ENCODE measurements at places on chromosomes 7 and 10.

DNA sequence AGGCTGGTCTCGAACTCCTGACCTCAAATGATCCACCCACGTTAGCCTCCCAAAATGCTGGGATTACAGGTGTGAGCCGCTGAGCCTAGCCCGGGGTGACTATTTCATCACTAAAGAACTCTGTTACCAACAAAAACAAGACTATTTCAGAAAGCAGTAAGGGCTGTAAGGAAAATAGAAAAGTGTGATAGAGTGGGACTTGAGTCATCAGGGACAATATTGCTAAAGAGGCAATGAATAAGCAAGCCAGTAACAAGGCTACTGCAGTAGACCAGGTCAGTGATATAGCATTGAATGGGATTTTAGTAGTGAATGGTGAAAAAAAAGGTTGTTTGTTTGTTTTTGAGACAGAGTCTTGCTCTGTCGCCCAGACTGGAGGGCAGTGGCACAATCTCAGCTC lies 51.7 kb downstream of the SVOPL start:
- DNase-seq, result no peak

DNA sequence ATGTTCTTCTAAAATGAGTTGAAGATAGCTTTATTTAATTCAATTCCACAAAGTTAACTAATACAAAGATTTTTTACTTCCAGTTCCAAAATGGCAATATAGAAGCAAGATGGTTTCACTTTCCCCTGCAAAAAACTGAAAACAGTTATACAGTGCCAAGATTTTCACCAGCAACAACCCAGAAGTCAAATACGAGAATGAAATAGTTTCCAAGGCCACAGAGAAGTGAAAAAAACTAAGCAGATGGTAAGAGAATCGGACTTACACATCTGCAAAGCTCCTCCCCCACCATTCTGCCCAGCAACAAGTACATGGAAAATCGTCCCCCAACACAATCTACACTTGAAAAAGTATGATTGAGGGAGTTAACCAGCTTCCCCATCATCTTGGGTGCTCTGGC lies 30.3 kb upstream of the KEL start:
- no peak for DNase-seq

DNA sequence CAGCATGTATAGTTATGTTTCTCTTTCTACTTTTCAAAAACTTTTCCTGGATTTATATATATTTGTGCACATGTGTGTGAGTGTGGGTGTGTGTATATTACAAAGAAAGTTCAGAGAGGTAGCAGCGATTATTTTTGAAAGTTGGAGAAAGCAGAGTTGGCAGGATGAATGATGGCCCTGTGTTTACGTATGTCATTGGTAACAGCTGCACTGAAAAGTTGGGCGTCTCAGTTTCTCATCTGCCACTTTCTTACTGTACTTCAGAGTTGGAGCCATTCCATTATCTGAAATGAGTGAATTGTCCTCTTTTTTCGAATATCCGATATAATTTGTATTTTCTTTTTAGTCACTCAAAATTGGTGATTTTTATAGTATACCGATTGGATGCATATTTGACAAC lies 172.2 kb downstream of the CDK14 start:
- DNase-seq, result no peak

GRCh38 chr7:123747620-123748141 lies 1.1 kb downstream of the WASL start:
- no peak for DNase-seq

GRCh38 chr7:143305423-143306070 lies 10.4 kb upstream of the CLCN1 start:
- peak; percentile 71 for DNase-seq

GRCh38 chr10:112124866-112125265 lies 58.7 kb downstream of the GPAM start:
- no peak for DNase-seq

DNA sequence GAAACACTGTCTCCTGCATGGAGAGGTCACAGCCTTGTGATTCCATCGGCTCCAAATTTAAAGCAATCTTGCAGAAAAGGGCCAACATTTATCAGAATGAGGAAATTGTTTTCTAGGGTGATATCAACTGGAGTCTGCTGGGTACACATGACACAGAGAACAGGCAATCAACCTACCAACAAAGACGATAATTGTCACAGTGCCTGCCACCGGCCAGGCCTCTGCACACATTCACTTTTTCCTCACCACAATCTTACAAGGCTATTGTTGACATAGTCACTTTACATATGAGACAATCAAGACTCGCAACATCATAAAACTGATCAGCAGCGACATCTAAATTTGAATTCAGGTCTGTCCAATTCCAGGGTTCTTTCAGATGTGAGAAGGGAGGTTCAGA lies 189.4 kb downstream of the KCNMA1 start:
- DNase-seq, result no peak

DNA sequence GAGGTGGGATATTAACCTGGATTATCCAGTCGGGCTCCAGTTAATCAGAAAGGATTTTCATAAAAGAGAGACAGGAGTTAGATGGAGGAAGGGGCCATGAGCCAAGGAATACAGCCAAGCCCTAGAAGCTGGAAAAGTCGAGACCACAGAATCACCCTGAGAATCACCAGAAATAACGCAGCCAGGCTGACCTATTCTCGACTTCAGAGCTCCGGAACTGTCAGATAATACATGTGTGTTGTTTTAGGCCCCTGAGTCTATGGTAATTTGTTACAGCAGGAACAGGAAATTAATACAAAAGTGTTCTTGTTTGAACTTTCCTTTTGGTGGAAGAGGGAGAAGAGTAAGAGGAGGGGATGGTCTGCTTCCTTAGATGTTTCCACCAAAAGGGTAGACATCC lies 208.1 kb downstream of the JCAD start:
- DNase-seq, result no peak

GRCh38 chr7:67547183-67547907 lies 550.7 kb downstream of the TYW1 start:
- no peak for DNase-seq

GRCh38 chr7:47548546-47548945 lies 33.4 kb downstream of the TNS3 start:
- DNase-seq, result no peak

GRCh38 chr10:116636976-116637375 lies 16.2 kb downstream of the PNLIPRP2 start:
- no peak for DNase-seq

DNA sequence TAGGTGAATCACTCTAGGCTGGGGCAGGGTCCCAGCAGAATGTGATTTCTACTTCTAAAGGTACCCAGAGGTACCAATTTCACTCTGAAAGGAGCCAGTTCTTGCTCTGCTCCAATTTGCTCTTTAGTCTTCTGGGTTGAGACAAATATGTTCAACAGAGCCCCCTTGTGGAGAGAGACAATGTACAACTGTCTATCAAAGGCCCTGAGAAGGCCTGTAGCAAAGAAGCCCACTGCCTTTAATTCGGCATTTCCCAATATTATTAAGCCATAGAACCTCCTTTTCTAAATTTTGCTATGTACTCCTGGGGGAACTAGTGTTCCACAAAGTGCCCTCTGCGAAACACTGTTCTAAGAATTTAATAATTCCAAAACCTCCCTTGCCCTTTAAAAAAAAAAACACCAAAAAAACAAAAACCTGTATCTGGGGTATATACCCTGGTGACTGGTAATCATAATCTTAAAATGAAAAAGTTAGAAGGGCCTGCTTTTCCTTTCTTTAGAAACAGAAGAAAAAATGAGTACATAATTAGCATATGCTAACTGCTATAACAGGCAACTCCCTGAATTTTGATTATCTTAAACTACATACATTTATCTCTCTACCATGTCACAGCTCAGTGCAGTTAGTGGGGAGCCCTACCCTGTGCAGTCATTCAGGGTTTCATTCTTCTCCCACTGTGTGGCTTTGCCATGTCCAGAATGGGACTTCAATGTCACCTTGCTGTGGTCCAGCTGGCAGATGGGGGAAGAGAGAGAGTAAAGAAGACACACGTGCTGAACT lies 160.9 kb upstream of the BMPER start:
- peak; percentile 4 for DNase-seq

DNA sequence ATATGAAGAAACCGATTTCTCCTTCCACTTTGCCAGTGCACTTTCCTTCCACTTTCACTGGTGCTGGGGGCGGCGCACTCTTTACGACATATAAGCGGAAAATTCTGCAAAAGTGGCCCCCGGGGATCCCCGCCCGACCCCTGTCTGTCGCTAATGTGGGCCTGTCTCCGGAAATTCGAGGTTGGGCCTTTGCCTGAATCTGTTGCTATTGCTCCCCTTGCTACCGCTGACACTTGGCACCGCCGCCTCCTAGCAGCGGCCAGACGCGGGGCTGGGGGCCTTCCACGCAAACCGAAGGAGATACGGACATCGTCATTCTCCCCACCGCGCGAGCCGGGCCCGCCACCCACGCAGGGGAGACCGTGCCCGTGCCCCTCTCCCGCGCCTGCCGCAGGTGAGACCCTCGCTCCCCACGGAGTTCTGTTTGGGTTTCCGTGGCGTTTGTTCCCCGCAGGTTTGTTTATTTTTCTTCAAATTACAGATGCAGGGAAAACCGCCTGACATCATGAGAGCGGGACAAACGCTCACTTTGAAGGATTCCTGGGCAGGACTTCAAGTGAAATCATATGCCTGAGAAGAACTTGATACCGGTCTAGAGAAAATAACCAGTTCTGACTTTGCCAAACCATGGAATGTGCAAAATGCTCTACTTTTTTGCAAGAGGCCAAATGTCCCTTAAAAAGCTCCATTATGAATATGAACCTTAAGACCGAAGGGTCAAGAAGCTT lies 5.0 kb downstream of the TWIST1 start:
- DNase-seq, result no peak

DNA sequence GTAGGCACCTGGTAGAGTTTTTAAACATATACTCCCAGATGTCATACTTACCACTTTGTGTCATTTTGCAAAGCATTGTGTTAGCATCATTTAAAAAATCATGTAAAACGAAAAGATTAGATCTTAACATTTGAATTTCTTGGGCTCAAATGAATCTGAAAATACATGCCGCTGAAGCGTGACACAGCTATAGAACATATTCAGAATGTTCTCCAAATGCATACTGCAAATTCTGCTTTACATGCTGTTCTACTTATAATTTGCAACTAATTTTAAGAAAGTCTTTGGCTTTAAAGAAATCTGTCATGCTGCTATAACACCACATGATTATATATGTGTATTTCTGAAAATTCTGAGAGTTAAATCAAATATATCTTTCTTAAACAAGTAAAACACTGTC lies 109.2 kb upstream of the CAV2 start:
- DNase-seq, result no peak

GRCh38 chr10:28320090-28320489 lies 17.2 kb upstream of the MPP7 start:
- no peak for DNase-seq

GRCh38 chr10:33330543-33331378 lies 3.7 kb downstream of the NRP1 start:
- DNase-seq, result peak; percentile 41

DNA sequence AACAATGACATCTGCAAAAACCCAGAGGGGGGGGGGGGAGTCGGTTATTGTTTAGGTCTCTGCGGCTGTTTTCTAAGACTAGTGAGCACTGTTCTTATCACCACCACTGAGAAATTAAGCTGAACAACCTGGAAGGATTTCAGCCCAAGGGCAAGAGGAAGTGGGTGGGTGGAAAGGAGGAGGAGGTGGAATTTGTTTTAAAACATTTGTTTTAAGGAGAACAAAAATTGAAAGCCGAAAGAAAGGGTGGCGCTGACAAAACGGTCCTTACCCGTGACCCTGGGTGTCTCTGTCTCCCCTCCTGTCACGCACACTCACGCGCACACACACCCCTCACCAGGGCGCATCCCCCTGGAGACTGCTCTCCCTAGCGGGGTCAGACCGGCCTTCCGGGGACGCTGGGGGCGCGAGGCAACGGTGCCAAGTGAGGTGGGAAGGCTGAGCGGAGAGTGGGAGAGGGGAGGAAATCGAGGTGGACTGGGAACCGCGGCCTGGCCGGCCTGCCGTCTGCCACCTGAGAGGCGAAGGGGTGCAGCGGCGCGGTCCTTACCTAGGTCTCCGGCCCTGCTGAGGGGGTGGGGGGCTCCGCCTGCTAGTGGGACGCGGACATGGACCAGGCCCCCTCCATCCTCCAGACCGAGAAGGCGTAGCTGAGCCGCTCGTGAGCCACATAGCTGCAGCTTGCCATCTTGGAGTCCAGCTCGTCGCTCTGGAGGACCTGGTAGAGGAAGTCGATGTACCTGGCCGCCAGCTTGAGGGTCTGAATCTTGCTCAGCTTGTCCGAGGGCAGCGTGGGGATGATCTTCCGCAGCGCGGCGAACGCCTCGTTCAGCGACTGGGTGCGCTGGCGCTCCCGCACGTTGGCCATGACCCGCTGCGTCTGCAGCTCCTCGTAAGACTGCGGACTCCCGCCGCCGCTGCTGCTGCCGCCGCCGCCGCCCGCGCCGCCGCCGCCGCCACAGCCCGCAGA lies 1.0 kb downstream of the TWIST1 start:
- no peak for DNase-seq

Measured in hematopoietic multipotent progenitor cell treated with erythropoietin and hydrocortisone succinate and interleukin-3 and kit ligand, for 15 days (in vitro differentiated cells).